ENCODE measurements at places on chromosomes 7 and 10.

GRCh38 chr7:83547526-83547925 is 101.4 kb downstream of the SEMA3E start:
- DNase-seq: no peak

DNA sequence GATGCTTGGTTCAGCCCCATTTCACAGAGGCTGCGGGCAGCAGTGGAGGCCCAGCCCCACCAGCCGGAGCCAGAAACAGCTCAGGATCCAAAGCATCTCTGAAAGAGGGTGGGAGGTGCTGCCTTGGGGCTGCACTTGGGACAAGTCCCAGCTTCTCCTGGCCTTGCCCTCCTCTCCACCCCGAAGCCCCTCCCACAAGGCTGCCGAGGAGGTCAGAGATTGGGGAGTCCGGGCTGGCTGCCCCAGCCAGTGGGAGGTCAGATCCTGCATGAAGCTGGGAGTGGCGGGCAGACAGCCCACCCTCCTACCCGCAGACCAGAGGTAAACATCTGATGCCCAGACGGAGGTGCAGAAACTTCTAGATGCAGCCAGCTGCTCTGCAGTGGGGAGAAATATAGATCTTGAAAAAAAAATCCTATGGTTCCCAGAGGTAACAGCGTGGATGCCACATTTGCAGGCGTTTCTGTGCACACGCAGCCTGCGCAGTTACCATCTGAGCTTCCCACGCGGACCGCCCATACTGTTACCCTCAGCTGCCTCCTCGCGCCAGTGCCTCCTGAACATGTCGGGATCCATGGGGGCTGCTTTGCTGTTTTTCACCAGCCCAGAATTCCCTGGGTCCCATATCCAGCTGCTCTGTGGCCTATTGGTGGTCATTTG is 36.9 kb upstream of the GNA12 start:
- no peak for DNase-seq

- DNase-seq: no peak
Measured at GRCh38 chr7:139049936-139050335, 14.1 kb upstream of the ZC3HAV1L start.

GRCh38 chr10:13668126-13668525 is 81.4 kb downstream of the PRPF18 start:
- no peak for DNase-seq

DNA sequence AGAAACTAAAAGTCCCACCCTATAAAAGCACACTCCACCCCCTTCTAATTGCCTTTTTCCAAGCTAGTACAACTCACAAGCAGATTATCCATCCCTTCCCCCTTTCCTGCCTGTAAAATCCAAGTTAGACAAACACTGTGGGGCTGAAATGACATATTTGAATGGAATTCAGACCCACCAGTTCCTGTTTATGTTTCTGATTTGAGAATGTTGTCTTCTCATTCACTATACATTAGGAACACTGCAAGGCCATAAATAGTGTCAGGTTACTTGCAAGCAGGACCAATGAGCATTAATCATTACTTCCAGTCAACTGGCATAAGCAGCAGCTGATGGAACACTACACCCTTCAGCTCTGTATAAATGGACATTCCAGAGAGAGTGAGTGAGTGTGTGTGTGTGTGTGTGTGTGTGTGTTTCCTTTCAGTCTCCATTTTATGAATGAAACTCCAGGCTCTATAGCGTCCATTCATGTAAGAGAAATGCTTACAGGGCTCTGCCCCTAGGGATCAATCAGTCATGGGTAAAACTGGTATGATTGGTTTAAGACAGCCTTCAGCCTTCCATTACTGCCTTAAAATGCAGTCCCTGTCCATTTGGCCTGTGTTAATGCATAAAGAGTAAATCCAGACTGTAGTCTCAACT is 69.3 kb downstream of the ETV1 start:
- no peak for DNase-seq

- DNase-seq: no peak
Measured at GRCh38 chr10:123119081-123119480, 16.7 kb upstream of the HMX3 start.

GRCh38 chr7:2606539-2606936 is 25.2 kb upstream of the TTYH3 start:
- no peak for DNase-seq

DNA sequence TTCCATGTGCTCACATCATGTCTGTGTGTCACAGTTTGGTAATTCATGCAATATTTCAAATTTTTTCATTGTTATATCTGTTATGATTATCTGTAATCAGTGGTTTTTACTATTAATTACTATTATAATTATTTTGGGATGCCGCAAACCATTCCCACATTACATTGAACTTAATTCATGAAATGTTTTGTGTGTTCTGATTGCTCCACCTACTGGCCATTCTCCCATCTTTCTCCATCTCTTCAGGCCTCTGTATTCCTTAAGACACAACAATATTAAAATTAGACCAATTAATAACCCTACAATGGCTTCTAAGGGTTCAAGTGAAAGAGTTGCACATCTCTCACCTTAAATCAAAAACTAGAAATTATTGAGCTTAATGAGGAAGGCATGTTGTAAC is 398.5 kb downstream of the PCDH15 start:
- no peak for DNase-seq

- peak; percentile 73 for DNase-seq
Measured at GRCh38 chr10:91424016-91424415, 13.9 kb downstream of the HECTD2 start.

DNA sequence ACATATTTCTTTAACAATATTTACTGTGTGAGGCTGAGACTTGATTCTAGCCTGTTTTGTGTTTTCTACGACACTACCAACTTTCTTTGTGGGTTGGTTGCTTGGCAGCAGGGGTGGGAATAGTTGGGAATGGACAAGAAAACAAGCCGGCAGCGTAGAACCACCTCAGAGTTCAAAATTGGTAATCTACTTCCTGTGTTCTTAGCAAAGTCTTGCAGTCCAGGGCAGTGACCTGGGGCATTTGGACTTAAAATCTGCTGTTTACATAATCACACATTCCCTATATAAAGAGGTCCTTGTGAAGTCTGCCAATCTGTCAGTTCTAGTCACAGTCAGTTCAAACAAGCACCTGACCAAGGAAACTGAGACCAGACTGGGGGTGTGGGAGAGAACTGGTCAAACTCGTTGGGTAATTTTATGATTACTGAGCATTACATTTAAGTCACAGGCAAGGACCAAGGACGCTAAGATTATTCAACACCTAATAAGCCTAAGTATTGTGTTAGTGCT is 167.9 kb downstream of the CPEB3 start:
- DNase-seq: no peak

DNA sequence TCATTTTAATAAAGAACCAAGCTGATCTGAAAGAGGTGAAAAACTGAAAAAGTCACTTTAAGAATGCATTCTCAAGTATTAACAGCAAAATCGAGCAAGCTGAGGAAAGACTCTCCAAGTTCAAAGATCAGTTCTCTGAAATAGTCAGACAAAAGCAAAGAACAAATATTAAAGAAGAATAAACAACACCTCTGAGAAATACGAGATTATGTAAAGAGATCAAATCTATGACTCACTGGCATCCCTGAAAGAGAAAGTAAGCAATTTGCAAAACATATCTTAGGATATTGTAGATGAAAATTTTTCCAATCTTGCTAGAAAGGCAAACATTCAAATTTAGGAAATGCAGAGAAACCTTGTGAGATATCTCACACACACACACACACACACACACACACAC is 138.4 kb upstream of the HGF start:
- DNase-seq: no peak

DNA sequence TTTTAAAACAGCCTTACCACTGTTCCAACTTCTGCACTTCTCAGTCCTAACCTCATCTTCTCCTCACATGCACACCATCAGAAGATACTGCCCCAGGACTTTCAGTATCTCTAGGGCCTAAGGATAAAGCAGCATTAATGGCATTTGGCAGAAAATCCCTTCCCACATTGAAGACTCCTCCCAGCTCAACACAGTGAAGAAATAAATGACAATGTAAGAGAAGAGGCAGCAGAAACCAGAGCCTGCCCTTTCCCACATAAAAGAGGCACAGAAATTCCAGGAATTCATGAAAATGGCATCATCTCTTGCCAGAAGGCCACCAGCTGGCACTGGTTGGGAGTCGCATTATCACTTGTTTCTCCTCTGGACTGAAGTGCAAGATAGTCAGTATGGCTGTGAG is 3.7 kb downstream of the GCC1 start:
- DNase-seq: no peak

GRCh38 chr10:33196710-33197491 is 137.6 kb downstream of the NRP1 start:
- no peak for DNase-seq

DNA sequence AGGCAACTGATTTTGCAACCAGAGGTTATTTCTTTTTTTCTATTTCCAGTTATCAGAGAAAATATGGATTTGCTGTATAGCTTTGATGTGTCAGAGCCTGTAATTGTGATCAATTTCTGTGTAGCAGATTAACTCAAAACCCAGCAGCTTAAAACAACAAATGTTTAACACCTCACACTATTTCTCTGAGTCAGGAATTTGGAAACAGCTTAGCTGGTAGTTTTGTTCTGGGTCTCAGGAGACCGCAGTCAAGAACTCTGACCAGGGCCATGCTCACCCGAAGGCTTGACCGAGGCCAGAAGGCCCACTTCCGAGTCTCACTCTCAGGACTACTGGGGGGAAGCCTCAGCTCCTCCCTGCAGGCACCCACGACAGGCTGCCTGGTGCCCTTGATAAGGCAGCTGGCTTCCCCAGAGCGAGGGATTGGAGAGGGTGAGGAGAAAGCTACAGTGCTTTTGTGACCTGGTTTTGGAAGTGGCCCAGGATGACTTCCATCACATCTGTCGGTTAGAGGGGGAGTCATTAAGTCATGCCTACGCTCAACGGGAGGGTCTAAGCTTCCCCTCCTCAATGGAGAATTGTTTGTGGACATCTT is 105.7 kb upstream of the SHH start:
- no peak for DNase-seq
